HT1080 (cell line): ENCODE measurements at places on chromosomes 5 and 9.
A peak's percentile ranks its signal among the peaks of the same experiment; 100 is the strongest.

GRCh38 chr9:31807574-31808256 lies 576.7 kb upstream of the ACO1 start:
- DNase-seq, result no peak

GRCh38 chr9:20043035-20043434 lies 254.2 kb upstream of the SLC24A2 start:
- no peak for DNase-seq

DNA sequence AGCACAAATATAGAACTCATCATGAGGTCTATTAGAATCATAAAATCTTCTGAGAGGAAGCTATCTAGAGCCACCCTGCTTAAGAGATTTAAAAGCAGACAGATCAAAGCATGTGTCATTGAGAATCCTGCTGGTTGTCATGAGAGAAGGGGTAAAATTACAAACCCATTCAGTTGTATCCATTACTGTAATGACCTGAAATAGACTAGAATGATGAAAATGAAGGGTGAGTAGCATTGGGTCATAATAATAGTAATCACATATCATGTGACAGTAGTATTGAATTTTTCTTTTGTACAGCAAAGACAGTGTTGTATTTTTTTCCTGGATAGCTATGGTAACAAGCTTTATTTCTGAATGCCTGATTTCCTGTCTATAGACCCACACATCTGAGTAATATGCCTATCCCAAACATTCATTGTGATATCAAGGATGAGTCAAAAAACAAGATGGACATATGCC lies 149.0 kb downstream of the PDE4D start:
- peak; percentile 96 for DNase-seq

GRCh38 chr9:119101048-119101447 lies 268.2 kb downstream of the BRINP1 start:
- no peak for DNase-seq

DNA sequence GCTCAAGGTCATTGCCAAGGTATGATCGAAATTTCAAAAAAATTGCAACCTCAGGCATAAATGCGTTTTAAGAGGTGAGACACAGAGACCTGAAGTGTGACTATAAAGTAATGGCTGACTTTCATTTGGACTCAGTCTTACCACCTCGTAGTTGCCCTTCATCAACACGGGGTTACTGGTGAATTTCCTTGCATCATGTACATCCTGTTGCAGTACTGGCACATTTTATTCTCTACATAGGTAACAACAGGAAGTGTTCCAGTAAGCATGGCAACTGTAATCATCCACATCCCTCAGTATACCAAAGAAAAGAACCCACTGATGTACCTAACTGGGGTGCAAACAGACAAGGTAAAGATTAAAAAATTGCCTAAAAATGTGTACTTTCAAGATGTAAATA lies 29.3 kb downstream of the MOCS2 start:
- no peak for DNase-seq

DNA sequence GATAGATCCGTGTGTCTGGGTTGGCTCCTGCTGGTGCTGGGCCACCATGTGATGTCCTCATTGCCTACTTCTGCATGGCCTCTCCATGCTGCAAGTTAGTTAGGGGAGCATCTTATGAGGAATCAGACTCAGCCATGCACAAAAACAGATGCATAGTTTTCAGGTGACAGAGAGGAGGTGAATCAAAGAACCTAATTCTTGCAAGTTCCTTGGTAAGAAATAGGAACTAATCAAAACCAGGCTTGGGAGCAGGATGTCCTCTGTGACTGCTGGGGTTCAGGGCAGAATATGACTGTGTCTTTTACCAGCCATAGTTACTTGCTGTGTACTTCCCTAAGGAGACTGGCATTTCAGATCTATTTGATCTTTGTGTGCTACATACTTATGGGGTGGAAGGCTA lies 61.6 kb downstream of the C9orf152 start:
- DNase-seq, result no peak

DNA sequence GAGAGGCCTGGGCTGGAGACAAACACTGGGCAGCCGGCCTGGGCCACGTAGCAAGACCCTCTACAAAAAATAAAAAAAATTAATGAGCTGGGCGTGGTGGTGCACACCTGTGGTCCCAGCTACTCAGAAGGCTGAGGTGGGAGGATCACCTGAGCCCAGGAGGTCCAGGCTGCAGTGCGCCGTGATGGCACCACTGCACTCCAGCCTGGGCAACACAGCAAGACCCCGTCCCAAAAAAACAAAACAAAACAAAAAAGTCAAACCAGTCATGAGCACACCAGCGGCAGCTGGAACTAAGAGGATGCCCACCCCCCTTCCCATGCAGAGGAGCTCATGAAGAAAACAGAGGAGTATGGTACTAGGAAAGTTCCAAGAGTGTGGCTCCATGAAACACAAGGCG lies 2.2 kb upstream of the UBAC1 start:
- DNase-seq, result no peak

GRCh38 chr5:71693828-71694427 lies 25.1 kb upstream of the CARTPT start:
- no peak for DNase-seq

DNA sequence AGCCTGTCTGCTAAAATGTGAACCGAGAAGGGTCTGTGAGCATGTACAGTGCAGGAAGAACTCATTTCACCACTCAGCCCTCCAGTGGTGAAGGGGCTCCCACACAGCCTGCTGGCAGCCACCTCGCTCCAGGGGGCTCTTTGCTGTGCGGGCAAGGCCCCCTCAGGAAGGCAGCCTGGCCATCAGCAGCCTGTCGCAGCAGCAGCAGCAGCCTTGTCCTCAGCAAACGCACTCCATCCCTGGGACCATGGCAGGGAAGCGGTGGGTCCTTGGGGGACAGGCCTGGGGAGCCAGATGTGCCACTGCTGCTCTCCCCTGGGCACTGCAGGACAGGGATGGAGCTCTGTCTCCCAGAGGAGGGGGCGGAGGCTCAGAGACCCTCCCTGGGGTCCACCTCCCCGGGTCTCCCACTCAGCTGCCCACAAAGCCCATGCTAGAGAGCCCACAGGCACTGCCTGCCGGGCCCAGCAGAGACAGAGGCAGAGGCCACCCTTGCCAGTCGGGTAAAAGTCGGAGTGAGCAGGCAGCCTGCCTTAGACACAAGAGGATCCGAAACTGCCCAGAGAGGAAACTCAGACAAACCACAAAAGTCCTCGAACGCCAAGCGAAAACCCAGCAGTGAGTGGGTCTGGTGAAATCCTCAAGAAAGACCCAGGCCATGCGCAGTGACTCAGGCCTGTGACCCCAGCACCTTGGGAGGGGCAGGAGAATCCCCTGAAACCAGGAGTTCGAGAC lies 8.0 kb downstream of the BRD3 start:
- DNase-seq, result peak; percentile 61

DNA sequence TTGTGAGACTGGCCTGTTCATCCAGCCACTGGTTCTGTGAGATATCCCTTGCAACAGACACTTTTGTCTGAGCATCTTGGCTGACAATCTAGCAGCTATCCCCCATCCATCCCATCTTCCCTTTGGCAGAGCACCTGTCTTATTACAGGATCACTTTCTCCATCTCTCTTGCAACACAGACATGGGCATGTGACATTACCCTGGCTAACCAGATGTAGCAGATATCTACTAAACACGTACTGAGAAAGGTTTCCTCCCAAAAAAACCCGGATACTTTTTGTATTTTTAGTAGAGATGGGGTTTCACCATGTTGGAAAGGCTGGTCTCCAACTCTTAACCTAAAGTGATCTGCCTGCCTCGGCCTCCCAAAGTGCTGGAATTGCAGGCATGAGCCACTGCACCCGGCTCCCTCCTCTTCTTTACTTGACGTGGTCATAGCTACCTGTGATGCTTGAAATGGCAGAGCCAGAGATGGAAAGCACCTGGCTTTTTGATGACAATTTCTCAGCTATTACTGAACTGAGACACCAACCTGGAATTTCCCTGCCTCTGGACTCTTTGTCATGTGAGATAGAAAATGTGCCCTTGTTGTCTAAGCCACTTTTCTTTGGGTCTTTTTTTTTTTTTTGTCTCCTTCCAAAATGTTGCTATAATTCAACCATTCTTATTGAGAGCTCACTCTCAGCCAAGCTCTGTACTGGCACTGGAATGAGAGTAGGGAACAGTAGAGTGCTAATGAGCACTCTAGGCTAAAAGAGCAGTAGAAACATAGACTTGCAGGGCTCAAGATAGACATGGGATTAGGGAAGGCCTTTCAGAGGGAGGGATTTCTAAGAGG lies 32.6 kb downstream of the FNBP1 start:
- DNase-seq, result no peak

GRCh38 chr9:33620738-33621439 lies 96.8 kb downstream of the ANKRD18B start:
- peak; percentile 61 for DNase-seq

DNA sequence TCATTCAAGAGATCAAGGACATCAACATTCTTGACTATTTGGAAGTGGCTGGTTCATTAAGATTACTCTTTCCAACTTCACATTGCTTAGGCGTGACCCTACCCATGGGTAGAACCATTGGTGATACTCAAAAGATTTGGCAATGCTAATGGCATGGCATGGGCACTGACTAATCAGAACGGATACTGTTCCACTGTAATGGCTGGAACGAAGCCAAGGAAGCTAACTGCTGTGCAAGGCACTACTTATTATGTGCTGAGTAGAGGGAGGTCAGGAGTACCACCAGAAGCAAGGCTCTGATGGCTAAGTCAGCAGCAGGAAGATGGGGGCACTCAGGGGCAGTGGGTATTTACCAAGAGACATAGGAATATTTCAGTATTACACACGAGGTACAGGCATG lies 31.9 kb downstream of the GNA14 start:
- peak; percentile 22 for DNase-seq

GRCh38 chr9:4152876-4153275 lies 147.0 kb downstream of the GLIS3 start:
- DNase-seq, result no peak

GRCh38 chr9:35717132-35717870 lies 14.7 kb downstream of the TLN1 start:
- no peak for DNase-seq

DNA sequence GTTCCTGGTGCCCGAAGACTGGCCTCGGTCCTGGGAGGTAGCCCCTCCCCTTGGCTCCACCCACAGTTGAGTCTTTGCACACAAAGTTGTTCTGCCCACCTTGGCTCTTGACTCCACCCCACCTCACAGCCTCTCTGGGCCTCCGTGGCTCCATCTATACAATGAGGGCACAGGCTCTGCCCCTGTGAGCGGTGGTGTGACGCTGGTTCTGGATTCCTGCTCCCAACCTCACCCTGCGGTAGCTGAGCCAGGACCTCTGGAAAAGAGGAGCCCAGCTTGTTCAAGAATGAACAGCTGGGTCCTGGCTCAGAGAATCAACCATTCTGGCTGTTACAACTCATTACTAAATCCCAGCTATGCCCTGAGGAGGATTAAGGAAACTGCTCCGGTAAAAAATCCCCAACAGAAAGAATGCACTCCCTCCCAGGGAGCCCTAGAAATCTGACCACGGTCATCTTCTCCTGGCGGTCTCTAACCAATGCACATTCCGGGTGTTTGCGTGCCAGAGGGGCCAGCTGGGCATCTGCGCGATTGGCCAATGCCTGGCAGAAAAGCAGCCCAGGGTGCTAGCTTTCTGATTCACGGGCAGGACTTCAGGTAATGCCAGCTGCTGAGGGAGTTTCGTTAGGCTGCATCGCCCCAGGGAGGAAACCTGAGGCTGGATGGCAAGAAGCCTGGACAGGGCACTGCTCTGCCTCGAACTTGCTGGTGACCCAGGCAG lies 9.9 kb upstream of the GRHPR start:
- no peak for DNase-seq

DNA sequence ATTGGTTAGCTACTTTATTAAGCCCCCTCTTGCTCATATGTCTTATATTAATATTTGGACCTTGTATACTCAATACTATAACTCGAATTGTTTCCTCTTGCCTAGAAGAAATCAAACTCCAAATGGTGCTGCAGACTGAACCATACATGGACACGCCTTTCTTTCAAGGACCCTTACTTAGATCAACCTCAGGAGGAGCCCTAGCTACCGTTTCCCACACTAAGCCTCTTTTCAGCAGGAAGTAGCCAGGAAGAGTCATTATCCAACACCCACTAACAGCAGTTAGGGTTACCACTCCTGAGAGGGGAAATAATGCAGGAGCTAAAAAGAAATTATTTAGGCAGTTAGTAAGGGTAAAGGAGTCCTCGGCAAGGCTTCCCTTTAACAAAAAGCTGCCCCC lies 243.8 kb upstream of the PUM3 start:
- no peak for DNase-seq

DNA sequence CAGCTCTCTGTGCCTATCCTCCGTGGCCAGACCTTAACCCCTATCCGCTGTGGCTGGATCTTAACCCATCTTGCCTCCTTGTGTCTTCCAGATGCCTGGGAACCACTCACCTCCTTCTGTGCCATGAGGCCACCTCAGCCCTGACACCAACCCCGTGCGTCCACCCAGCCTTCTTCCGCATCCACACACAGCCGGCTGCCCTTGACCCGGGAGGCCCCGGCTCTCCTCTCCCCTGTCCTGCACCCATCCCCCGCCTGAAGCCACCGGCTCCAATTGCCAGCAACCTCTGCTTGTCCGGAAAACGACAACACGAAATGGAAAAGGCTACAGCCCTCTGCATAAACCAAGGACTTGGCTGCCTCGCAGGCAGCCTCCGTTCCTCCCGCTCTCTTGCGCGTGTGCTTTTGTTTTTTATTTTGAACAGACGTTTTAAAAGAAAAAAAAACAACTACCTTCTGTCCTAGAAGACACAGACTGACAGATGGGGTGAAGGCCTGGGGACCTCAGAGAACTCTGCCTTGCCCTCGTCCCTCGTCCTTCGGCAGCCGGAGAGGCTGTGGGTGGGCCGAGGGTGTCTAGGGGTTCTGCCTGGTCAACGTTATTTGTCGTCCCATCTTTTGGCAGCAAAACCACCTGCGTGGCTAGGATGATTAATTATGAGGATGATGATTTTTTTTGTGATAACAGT lies 32.5 kb upstream of the HMCN2 start:
- DNase-seq, result no peak

- peak; percentile 97 for DNase-seq
These were observed 515.9 kb upstream of the CYLC2 start for GRCh38 chr9:102479191-102479590.

GRCh38 chr9:89359751-89360261 lies 41.5 kb downstream of the SECISBP2 start:
- no peak for DNase-seq

DNA sequence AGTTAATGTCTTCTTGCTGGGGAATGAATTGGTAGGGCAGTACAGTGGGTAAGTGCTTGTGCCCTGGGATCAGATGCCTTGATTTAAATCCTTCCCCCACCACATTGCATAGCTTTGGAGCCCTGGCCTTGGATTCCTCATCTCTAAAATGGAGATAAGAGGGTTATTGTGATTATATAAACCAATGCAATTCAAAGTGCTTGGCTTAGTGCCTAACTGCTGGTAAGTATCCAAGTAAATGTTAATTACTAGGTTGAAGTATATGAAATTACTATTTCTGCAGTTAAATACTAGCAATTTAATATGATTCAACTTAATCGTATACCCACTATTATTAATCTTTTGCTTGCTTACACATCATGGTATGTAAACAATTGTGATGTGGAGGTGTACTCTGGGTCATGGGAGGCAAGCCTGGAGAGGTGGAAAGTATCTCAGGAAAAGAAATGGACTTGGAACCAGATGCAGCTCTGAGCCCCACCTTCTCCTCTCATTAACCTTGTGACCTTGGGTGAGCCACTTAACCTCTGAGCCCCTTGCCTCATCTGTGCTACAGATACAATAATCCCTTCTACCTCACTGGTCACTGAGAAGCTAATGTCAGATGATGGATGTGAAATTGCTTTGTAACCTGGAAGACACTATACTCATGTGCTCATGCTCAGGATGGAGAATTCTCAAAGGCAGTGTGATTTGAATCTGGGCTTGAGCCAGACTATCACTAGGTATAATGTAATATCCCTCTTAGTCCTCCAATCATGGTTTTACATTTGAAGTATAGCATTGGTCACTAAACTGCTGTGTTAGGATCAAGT lies 23.8 kb downstream of the NEUROG1 start:
- no peak for DNase-seq

- no peak for DNase-seq
These were observed 17.5 kb upstream of the LHFPL2 start for GRCh38 chr5:78666041-78666444.
